ENCODE measurements at places on chromosomes 12 and 14. TPM values are rescaled to one million over a fixed set of nuclear protein-coding genes. Genes with fewer than 3 reads are reported as not detected.

GRCh38 chr12:15276088-15276698 is 46.1 kb upstream of the PTPRO start:
- DNase-seq = peak; percentile 77
- no peaks in the 10 kb centered on the region for H3K36me3 ChIP-seq
- H3K4me1 ChIP-seq = no peaks in the 10 kb centered on the region
- no peak overlapping the region for H3K27ac ChIP-seq
- H3K4me3 ChIP-seq = no peak overlapping the region
- no peaks in the 10 kb centered on the region for H3K27me3 ChIP-seq

DNA sequence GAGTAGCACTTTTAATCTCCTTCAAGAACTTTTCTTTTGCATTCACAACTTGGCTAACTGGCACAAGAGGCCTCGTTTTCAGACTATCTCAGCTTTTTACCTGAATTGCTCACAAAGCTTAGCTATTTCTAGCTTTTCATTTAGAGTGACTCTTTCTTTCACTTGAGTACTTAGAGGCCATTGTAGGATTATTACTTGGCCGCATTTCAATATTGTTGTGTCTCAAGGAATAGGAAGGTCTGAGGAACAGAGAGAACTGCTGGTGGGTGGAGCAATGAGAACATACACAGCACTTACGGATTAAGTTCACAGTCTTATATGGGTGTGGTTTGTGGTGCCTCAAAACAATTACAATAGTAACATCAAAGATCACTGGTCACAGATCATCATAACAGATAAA is 224.8 kb upstream of the NPAS3 start:
- no peaks in the 10 kb centered on the region for H3K27me3 ChIP-seq
- no peaks in the 10 kb centered on the region for H3K4me1 ChIP-seq
- H3K4me3 ChIP-seq = no peak overlapping the region
- no peak for DNase-seq

DNA sequence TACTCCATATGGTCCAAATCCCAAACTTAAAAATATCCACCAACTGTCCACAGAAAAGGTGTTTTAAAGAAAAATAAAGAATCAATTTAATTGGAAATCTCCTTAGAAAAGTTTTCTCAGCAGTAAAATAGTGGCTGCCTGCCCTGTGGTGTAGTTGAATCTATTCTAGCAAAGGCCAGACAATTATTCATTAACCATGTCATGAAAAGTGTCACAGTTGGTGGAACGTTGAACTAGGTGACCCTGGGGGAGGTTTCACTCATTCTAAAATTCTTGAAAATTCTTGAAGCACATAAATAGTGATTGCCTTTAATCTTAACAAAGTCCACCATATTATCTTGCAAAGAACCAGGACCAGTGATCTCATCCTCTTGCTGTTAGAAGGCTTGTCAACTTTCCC is 78.4 kb upstream of the GZMB start:
- no peak overlapping the region for H3K27ac ChIP-seq
- no peaks in the 10 kb centered on the region for H3K4me1 ChIP-seq
- no peaks in the 10 kb centered on the region for H3K27me3 ChIP-seq
- no peak overlapping the region for H3K4me3 ChIP-seq
- DNase-seq = no peak

DNA sequence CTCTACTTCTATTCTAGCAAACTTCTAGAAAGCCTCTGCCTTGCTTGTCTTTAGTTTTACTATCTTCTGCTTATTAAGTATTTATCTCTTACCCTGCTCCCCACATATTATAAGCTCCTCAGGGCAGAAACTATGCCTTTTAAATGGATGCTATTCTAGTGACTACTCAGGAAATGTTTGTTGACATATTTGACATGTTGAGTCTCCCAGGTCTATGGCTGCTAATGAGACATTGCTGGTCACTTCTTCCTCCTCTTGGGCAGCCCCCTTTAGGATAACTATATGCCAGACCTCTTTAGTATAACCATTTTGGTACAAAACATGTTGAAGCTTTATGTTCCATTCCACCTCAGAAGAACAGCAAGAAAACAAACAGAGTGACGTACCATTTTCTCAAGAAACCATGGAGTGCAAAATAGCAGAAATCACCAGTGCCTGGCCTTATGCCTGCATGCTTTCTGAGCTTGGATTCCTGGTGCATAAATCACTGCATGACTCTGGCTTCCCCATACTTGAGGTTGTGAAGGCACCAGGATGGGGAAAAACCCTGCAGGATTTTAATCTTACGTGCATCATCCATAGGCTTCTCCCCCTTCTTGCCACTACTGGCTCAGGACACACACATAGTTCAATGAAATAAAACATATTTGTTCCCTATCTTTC is 202.6 kb downstream of the TMX1 start:
- H3K36me3 ChIP-seq = no peaks in the 10 kb centered on the region
- H3K4me3 ChIP-seq = no peak overlapping the region

GRCh38 chr12:79444089-79444488 is 246.7 kb downstream of the PAWR start:
- no peak overlapping the region for H3K27ac ChIP-seq
- H3K4me1 ChIP-seq = peaks cover 8% of the 10 kb centered on the region
- no peak for DNase-seq
- peaks cover 10% of the 10 kb centered on the region for H3K36me3 ChIP-seq
- H3K4me3 ChIP-seq = no peak overlapping the region

DNA sequence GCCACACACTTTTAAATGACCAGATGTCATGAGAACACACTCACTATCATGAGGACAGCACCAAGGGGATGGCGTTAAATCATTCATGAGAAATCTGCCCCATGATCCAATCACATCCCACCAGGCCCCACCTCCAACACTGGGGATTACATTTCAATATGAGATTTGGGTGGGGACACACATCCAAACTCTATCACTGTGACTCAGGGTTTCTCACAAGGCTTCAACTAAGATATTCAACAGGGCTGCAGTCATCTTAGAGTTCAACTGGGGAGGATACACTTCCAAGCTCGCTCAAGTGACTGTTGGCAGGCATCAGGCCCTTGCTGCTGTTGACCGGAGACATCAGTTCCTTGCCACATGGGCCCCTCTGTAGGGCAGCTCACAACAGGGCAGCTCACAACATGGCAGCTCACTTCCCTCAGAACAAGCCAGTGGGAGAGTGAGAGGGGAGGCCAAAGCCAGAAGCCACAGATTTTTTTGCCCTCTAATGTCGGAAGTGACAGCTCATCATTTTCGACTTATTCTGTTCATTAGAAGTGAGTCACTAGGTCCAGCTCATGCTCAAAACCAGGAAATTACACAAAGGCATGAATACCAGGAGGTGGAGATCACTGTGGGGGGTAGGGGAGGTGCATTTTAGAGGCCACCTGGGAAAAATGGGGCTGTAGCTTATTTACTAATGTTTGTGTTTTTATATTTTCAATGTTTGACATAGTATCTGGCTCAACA is 50.8 kb upstream of the PTHLH start:
- H3K36me3 ChIP-seq = no peaks in the 10 kb centered on the region
- H3K4me3 ChIP-seq = no peak overlapping the region
- no peak overlapping the region for H3K27ac ChIP-seq

DNA sequence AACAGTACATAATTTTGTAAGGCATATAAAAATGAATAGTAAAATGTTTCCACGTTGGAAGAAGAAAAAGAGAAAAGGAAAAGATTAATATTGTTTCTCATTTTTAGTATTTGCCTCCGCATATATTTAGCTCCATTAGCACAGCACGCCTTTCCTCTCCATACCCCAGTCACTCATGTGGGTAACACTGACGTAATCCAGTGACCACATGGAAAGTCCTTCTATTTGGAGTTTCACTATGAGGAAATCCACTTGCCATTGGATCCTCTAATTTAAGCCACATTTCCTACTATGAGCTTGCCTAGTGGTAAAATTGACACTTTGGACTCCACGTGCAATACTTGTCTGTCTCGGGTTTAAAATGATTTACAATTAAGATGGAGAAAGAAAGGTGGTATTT is 5.7 kb upstream of the SLCO1A2 start:
- H3K27me3 ChIP-seq = no peaks in the 10 kb centered on the region
- no peak overlapping the region for H3K27ac ChIP-seq

DNA sequence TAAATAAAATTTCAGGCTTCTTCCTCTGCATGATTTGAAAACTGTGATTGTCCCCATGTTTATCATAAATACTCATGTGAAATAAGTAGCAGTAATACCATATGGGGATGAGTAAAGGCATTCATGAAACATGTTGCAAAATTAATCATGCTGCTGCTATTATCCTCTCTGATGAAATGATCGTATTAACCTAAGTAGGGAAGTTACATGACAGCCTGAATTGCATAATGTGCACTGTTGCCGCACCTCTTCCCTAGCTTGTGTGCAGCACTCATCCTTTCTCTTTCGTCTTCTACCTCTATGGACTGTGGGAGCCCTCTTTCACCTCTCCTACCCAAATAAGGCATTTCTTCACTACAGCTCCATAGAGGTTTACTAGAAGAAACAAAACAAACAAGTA is 367.6 kb downstream of the SOX5 start:
- peak; percentile 11 for DNase-seq
- no peak overlapping the region for H3K4me3 ChIP-seq
- H3K27me3 ChIP-seq = no peaks in the 10 kb centered on the region
- H3K27ac ChIP-seq = no peak overlapping the region
- peaks cover 24% of the 10 kb centered on the region for H3K4me1 ChIP-seq

The IL26 gene
- total RNA-seq = not detected

The PRKAB1 gene
- total RNA-seq = 31.0 TPM

DNA sequence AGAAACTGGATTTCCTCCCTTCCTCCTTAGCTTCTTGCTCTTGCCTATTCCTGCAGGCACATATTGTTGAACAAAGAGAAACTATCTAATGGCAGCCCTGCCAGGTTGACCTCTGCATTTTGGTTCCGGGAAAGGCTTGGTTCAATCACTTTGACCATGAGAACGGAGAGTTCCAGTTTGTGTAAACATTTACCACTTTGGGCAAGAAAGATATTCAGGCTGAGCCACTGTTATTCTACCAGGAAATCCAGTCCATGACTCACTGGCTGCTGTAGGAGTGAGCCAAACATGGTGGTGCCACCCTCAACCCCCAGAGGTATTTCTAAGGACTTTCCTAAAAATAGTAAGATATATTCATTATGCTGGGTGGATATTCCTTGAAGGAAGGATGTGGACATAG is 242.2 kb upstream of the OR4E1 start:
- no peak overlapping the region for H3K4me3 ChIP-seq
- DNase-seq = no peak
- H3K36me3 ChIP-seq = no peaks in the 10 kb centered on the region
- no peaks in the 10 kb centered on the region for H3K27me3 ChIP-seq
- no peak overlapping the region for H3K27ac ChIP-seq

DNA sequence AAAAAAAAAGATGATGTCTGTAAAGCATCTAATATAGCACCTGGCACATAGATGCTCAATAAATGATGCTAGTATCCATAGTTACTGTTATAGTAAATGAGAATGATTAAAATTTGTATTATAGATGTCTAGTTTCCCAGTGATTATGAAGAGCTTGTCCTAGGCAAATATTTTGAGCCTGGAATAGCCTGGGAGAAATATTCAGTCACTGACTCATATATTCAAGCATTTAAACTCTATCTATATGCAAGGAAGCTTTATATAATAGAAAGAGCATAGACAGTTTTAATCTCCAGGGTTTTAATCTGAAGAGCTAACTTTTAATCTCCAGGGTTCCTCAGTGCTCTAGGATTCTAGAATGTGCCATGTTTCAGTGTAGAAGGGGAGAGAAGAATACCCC is 91.5 kb upstream of the VASH1 start:
- H3K4me1 ChIP-seq = no peaks in the 10 kb centered on the region
- H3K27me3 ChIP-seq = no peaks in the 10 kb centered on the region
- no peak overlapping the region for H3K27ac ChIP-seq

DNA sequence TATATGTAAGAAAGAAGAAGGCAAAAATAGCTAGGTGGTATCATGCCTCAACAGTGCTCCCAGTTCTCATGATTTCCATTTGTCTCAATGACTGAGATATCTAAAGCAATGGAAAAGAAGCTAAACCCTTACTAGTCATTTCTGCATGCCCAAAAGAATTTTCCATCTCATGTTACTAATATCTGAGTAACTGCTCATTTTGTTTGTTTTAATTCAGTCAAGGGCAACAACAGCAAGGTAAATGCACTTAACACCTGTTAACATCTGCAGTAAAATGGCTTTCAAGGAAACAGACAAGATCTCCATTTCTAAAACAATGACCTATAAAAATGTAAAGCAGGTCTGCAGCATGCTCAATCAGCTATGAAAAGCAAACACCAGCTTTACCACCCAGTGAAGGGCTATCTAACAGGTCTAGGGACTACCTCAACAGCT is 19.4 kb upstream of the SELPLG start:
- peak overlapping the region; percentile 1 for H3K4me3 ChIP-seq
- no peak for DNase-seq
- H3K27ac ChIP-seq = peak overlapping the region; percentile 7
- peaks cover 12% of the 10 kb centered on the region for H3K36me3 ChIP-seq

DNA sequence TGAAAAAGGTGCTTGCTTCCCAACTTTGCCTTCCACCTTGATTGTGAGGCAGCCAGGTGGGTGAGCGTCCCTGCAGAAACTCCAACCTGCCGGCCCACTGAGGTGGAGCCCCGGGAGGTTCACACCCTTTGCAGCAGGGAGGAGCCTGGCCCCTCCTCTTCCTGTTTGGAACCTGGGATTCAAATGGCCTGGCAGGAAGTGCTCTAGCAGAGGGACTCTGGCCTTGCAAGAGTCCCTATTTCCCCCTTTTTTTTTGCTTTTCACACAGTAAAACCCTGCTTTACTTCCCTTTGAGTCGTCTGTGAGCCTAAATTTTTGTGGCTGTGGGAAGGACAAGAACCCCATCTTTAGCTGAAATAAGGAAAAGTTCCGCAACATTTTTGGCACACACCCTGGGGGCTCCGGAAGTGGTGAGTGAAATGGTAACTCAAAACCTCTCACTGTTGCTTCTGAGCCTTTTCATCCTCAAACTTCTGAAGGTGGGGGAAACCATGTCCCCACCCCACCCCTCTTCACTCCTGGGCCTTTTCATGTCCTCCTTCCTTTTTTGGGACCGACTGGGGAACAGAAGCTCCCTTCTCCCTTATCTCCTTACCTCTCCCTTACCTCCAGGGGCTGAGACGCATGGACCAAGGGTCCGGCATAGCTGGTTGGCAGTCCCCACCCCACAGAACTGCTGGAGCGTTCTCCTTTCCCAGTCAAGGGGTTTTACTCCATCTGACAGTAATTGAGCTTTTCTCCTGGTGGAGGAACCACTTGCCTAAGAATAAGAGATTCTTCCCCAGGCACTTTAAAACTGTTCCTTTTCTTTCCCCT is 102.0 kb downstream of the KCNMB4 start:
- DNase-seq = peak; percentile 8
- H3K4me1 ChIP-seq = no peaks in the 10 kb centered on the region
- H3K36me3 ChIP-seq = peaks cover 9% of the 10 kb centered on the region
- no peaks in the 10 kb centered on the region for H3K27me3 ChIP-seq
- no peak overlapping the region for H3K27ac ChIP-seq
- no peak overlapping the region for H3K4me3 ChIP-seq

GRCh38 chr12:132766380-132767085 is 4.9 kb upstream of the ANKLE2 start:
- no peaks in the 10 kb centered on the region for H3K27me3 ChIP-seq
- no peak overlapping the region for H3K27ac ChIP-seq
- H3K4me1 ChIP-seq = no peaks in the 10 kb centered on the region
- no peak overlapping the region for H3K4me3 ChIP-seq
- no peaks in the 10 kb centered on the region for H3K36me3 ChIP-seq

The KIF5A gene
- total RNA-seq = 21.3 TPM

Measured in GM23338 (cell line).